ENCODE measurements at places on chromosomes 11 and 22. TPM values are rescaled to one million over a fixed set of nuclear protein-coding genes. Genes with fewer than 3 reads are reported as not detected.

DNA sequence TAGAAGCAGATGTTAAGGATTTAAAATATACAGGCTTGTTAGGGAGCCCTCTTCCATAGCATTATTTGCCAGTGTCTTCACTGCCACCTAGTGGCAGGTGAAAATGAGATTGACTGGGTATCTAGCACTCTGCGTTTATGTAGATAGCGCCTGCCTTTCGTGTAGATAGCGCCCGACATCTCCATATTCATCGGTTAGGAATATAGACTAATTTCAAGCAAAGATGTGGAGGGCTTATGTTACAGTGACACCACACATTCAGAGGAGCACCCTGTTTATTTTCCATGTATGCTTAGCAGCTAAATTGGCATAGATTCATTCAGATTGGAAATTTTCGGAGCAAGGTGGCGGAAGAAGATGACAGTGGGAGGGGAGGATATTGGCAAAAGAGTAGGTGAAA, 72.0 kb downstream of the SLC5A12 start:
- no peak for DNase-seq

- DNase-seq = no peak
Observed at GRCh38 chr11:3087821-3088800, 30.9 kb upstream of the CARS1 start.

DNA sequence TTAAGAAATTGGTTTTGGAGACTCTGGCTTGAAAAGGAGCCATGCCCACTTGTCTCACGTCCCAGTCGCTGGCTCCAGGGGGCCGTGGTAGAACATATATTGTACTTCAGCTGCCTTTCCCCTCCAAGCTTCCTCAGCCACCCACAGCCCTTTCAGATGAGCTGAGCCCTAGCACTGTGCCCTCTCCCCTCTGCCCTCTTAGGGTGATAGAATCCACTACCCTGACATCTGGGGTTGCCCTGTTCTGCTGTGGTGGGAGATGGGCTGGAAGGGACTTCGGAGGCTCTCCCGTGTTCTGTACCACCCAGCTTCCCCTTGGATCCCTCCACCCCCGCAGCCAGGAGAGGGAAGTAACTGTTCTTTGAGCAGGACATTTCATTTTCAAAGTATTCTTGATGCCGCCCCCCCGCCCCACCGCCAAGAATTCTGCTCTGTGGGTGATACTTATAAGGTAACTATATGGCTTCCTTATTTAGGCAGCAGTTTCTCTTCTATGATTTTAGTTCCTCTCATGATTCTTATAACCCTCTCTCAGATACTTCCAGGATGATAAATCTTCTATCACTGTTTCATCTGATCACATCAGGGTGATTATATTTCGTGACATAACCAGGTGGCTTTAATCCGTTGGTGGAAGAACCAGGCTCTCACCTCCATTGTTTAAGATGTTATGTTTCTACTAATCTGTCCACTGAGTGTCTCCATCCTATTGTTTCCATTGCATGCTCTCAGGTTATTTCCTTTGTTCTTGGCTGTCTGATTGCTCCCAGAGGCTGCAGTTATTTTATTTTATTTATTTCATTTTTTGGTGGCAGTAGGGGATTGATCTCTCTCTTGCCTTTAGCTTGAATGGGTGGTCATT, 24.1 kb downstream of the ZBTB16 start:
- DNase-seq = no peak

- DNase-seq = no peak
Observed at GRCh38 chr22:42303396-42304323, 33.2 kb upstream of the TCF20 start.

DNA sequence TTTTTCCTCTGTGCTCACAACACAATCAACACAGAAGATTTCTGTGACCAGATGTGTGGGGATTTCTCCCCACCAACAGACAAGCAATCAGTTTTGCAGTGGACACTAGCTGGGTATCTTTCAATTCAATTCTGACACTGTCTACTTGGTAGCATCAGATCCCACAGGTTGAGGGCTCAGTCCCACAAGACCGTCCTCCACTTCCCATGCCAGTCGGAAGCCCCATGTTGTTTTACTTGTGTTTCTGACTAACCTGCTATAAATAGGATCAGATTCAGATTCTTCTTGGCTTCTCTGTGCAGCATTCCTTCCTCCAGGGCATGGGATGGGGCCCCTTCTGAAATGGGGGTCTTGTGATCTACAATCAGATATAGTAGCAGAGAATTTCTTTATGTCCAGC, 19.6 kb downstream of the ACER3 start:
- no peak for DNase-seq

GRCh38 chr22:27669798-27670599, 131.6 kb downstream of the MN1 start:
- DNase-seq = no peak

- no peak for DNase-seq
Observed at GRCh38 chr11:70326833-70327232, 56.3 kb downstream of the PPFIA1 start.

- no peak for DNase-seq
Observed at GRCh38 chr11:97717922-97718321, 1302.8 kb upstream of the CNTN5 start.

- DNase-seq = no peak
Observed at GRCh38 chr22:37633089-37633624, 6.3 kb upstream of the SH3BP1 start.

GRCh38 chr22:47061226-47061625, 298.8 kb downstream of the TBC1D22A start:
- DNase-seq = no peak

GRCh38 chr22:25347752-25348102, 128.3 kb downstream of the CRYBB2 start:
- DNase-seq = no peak

DNA sequence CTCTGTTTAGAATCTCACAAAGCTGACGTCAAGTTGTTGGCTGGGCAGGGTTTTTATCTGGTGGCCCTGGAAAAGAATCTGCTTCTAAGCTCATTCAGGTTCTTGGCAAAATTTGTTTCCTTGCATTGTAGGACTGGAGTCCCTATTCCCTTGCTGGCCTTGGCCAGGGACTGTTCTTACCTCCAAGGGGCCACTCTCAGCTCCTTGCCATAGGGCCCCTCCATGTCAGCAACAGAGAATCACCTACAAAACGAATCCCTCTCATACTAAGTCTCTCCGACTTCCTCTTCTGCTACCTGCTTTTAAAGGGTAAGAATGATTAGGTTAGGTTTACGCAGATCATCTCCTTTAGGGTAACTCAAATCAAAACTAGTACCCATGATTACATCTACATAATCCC, 63.2 kb downstream of the PARVA start:
- DNase-seq = no peak

DNA sequence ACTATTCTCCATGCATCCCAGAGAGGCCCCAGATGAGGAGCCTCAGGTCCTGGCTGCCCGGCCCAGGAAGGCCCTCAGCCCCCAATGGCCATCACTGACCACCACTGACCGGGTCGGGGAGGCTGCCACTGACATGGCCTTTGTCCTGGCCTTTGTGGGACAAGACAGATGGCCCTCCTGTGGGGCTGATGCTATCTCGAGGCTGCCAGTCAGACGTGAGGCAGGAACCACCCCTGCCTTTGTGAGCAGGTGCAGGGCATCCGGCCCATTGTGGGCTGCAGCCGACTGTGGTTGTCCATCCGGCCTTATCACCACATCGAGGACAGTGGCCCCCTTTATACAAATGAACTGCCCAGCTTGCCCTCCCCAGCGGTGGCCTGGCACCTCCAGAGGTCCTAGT, 5.5 kb downstream of the GP1BB start:
- no peak for DNase-seq

DNA sequence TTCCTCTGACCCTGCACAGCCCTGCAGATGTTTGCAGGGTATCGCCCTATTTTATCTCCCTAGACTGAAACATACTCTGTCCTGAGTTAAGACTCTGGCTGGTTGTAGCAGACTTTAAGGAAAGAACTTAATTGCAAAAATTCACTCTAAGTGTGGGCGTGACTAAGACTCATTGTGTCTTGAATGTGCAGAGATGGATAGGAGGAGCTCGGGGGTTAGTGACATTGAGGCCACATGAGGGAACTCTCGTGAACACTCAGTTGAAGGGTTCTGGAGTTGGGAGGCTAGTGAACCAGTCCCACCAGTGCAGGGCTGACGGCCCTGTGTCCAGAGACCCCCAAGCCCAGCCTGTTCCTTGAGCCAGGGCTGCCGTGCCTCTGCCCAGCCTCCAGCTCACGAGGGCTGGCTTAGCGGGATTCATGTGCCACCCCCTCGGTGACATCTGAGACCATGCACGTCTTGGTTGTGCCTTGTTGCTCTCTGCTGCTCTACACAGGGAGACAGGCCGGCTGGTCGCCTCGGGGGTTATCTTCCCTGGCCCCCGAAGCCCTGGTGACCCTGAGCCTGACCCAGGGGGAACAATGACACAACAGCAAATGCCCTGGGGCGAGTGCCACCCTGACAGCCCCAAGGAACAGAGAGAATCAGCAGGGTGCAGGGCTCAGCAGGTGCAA, 11.4 kb upstream of the TBX1 start:
- no peak for DNase-seq

DNA sequence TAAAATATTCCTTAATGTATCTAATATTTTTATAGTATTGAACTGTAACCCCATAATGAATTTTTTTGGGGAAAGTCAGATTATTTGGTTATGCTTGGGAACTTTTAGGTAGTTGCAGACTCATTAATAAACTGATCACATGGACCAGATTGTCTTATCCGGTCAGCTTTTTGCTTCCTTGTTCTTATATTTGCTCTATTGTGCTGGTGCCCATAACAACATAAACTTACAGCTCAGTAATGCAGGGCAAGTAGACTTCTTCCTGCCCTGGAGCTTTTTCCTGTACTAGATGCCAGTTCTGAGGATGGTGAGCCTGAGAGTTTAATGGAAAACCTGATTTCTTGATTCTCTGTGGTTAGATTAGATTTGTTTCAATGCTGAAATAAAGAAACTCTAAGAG, 53.2 kb downstream of the MTMR3 start:
- no peak for DNase-seq

DNA sequence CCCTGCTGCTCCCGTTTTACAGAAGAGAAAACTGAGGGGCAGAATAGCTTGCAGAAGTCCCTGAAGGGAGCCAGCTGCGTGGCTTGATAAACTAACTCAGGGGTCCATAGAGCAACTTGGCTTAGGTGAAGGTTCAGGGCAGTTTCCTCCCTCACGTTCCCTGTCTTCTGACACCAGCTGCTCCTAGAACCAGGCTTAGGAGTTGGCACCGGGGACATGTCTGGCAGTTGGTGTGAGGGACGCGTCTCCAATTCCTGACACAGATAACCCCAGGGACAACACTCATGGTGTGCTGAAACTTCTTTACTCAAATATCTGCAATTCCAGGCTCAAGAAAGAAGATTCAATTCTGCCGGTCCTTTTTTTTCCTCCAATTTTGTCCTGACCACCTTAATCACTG, 85.7 kb downstream of the DSCAML1 start:
- DNase-seq = no peak

OR52H1 gene
- 0.56 TPM for total RNA-seq

GLYAT gene
- not detected for total RNA-seq

PRODH gene
- 1.3 TPM for total RNA-seq

CDC45 gene
- total RNA-seq = 60.7 TPM

DGAT2 gene
- total RNA-seq = 1.4 TPM

TCN1 gene
- 3.4 TPM for total RNA-seq

SLC36A4 gene
- 20.0 TPM for total RNA-seq

TSPO gene
- total RNA-seq = 56.1 TPM

Data from naive thymus-derived CD4-positive, alpha-beta T cell (primary cell).